ENCODE measurements at places on chromosomes 7 and 10. TPM values are rescaled to one million over a fixed set of nuclear protein-coding genes. Genes with fewer than 3 reads are reported as not detected.
A peak's percentile ranks its signal among the peaks of the same experiment; 100 is the strongest.

UNCX gene
- total RNA-seq = not detected

NT5C2 gene
- total RNA-seq = 84.2 TPM

DNA sequence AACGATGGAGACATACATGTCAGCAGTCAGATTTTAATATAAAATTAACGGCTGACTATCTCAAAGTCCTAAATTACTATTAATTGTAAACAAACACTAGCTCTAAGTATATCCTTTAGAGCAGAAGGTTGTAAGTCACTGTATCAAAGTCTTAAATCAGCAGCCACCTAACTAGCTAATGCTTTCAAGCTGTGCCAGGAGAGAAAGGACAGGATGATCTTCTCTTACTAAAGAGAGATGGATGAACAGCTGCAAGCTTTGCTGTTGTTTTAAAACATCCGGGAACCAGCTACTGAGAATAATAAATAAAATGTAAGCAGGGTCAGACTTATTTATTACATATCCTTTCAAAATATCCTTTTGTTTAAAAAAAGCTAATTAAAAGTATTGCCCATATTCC lies 24.0 kb upstream of the ABLIM1 start:
- DNase-seq = no peak

DNA sequence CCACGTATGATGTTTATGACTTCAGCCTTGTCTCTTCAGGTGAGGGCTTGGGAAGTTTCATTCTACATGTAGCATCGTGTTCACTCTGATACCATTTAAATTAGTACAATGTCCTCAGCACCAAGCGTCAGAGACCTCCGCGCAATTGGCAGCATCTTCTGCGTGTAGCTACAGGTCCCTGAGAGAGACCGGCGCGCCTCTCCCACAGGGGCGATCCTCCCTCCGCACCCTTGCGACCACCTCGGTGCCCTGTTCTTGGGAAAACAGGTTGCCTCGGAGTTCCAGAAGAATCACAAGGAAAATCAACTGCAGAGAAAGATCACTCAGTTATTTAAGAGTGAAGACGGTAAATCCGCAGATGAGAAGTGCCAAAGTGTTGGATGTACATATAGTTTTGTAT lies 206.2 kb downstream of the GATA3 start:
- no peak for DNase-seq

DNA sequence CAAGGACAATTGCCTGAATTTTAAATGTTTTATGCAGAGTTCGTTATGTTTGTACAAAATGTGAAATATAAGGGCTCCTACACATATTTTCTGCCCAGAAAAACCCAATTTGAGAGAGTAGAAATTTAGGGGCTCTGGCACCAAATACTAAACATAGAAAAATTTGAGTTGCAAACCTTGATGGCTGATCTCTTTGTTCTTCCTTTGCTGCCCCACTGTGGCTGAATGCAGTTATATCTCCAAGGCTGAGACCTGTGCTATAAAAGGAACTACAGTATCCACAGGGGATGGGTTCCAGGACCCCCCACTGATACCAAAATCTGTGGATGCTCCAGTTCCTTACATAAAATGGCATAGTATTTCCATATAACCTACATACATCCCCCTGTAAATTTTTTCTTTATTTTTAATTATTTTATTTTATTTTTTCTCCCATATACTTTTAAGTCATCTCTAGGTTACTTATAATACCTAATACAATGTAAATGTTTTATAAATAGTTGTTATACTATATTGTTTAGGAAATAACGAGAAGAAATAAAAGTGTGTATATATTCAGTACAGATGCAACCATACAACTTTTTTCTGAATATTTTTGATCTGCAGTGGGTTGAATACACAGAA lies 22.5 kb downstream of the CFAP43 start:
- peak; percentile 48 for DNase-seq

GRCh38 chr10:4370376-4370775 lies 455.6 kb upstream of the AKR1E2 start:
- no peak for DNase-seq

- DNase-seq = no peak
Measured at GRCh38 chr7:18496341-18496700, 772 bp downstream of the HDAC9 start.

All from H1 (cell line).